GM12864 (cell line): ENCODE measurements at places on chromosomes 16 and 17.

DNA sequence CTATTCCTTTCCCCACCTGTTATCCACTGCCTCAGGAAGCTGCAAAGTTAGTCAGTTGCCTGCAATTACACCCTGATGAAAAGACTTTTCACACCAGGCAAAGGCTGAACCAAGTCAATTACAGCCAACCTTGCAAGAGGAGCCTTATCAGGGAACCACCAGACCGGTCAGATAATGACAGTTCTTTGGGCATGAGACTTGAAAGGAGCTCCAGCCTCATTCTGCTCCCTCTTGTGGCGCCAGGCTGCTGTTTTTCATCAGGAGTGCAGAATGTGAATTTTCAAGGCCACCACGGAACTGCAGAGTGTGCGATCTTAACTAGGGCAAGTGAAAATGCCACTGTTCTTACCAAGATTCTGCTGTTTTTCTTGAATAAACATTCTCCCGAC, 22.5 kb downstream of the DNAI2 start:
- DNase-seq: no peak

DNA sequence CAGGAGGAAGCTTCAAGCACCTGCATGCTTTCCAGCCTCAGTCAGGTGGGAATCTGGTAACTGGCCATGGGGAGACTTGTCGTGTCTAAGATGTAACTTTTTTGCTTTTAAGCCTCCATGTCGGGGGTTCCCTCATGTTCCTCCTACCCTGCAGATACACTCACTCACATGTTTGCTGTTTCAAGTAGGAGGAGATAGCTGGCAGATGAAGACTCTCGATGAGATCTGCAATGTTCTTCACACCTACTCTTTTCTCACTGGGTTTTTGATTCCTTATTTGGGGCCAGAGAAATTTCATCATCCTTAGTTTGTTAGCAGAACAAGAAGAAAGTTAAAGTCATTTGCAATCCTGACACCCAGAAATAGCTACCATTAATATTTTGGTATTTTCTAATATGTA, 24.7 kb downstream of the UTP4 start:
- DNase-seq: no peak

DNA sequence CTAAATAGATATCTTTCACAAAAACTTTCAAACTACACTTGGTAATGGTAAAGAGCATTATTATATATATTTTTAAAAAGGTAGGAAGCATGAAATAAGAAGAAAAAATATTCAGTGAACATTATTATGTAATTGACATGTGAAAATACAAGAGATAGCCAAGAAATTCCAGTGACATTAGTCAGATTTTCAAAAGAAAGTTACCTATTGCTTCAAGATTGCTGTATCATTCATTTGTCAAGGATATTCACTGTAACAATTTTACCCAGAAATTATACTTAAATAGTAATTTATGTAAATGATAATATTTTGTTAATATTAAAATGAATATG, 350.2 kb downstream of the KIF2B start:
- no peak for DNase-seq

DNA sequence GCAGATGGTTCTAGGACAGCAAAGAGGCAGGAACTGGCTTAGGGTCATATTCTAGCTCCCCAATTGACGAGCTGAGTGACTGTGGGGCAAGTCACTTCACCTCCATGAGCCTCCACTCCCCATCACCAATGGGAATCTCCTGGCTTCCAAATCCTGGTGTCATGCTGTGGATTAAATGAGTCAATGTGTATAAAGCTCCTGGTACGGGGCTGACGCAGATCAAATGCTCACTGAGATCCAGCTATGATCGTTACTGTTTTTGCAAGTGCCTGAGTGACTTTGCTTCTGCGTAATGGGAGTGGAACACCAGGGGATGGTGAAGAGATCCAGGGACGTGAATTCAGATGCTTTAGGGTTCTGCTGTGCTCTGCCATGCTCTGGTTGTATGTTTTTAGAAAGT, 2.4 kb downstream of the SEC14L5 start:
- no peak for DNase-seq

DNA sequence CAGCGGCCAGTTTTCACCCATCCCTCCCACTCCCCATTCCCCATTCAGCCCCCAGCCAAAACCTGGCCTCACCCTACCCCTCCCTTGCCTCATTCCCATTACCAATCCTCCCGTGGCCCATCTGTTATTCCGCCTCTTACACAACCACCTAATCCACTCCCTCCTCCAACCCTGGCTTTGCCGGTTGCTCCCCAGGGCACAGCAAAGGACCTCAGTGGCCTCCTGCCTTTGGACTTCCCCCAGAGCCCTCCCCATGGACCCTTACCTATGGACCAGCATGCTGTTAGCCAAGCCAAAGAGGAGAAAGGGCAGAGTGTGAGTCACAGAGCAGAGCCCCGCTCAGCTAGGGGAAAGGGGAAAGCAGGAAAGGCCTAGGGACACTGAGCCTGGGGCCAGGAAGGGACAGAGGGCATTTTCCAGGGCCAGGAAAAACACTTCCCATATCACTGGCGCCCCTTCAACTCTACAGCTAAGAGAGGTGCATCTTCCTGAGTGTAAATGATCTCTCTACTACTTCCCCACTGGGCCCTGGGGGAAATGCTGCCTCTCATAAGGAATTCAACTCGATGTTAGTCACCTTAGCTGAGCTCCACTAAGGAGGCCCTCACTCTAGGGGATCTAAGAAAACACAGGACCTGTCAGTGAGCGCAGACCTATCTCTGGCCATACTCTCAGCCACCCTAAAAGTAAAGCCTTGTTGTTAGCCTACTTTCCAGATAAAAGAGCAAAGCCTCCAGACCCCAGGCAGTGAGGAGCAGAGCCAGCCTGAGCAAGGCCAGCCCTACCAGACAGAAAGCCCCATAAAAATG, 10.6 kb downstream of the PEMT start:
- no peak for DNase-seq

- DNase-seq: no peak
Observed at GRCh38 chr16:6949240-6949639, 383.4 kb upstream of the RBFOX1 start.

- no peak for DNase-seq
Observed at GRCh38 chr17:36514856-36515255, 19.8 kb downstream of the MYO19 start.
